ENCODE measurements at places on chromosomes 7 and 10.
A peak's percentile ranks its signal among the peaks of the same experiment; 100 is the strongest.

GRCh38 chr7:2042650-2043049 lies 190.1 kb downstream of the MAD1L1 start:
- no peak for DNase-seq

DNA sequence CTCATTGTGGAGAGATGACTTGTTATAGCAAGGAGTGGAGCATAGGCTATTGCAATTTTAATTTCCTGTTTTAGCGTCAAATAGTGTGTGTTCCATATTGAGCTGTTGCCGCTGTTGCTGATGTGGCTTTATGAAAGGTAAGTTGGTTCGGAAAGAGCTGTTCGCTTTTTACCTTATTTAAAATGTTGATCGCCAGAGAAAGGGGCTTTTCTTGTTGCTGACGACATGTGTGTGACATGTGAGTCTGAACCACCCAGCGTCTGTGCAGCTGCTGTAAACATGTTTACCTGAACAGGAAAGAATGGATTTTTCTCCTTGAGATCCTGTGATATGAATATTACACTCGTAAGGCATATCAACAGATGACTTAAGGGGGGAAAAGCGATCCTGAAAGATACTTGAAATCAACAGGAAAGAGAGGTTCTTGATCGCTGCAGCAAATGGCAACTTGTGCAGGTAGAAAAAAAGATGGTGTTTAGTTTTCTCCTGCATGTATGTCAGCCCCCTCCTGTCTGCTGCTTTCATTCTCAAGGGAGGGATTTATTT lies 2.5 kb downstream of the ZEB1 start:
- peak; percentile 29 for DNase-seq

DNA sequence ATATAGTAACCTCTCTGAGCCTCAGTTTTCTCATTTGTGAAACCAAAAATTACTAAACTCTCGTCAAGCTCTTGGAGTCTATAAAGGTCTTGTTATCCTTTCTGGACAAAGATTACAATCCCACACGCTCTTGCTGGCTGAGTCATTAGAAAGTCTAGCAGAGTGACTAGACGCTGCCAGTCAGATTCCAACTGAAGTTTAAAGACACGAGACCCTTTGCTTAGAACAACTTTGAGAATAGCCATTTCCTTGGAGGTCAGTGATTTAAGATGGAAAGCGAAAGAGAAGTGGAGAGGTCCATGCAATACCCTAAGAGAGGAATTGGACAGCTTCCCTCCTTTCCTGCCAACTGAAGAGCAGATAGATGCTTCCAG lies 119.5 kb downstream of the APBB1IP start:
- no peak for DNase-seq

DNA sequence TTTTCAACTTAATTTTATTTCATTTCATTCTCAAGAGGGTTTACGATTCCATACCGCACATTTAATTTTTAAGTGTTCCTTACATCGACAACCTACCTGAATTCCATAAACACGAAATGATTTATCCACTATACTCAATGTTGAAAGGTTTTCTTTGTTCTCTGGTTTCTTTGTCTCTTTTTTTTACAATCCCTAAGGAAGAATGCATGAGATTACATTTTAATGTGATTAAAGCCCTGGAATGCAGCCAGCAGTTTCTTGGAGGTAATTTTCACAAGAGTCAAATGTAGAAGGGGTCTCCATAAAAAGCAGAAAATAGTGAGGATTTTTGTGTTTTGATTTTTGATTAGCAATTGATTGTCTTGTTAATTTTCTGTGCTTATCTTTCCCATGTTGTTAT lies 59.2 kb upstream of the ADCY1 start:
- DNase-seq: no peak

- DNase-seq: no peak
Observed at GRCh38 chr7:8590791-8591190, 157.4 kb downstream of the NXPH1 start.

- no peak for DNase-seq
Observed at GRCh38 chr7:14639329-14639728, 263.2 kb downstream of the DGKB start.

- DNase-seq: peak; percentile 13
Observed at GRCh38 chr7:115274-115911, 77.0 kb upstream of the FAM20C start.

DNA sequence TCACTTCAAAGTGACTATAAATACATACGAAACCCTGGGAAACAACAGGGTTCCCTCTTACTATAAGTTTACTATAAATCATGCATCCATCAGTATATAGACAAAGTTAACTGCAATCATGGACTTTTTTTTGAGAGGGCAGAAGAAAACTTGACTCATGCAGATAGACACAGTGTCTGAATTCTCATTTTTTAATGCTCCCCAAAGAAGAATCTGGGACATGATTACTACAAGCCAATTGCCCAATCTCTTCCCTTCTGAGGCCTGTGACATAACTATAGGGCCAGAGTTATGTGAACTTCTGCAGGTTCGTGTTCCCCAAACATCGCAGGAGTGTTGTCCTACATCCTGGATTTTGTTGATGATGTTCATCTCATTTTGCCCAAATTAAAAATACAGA lies 376.5 kb downstream of the KCNMA1 start:
- no peak for DNase-seq

DNA sequence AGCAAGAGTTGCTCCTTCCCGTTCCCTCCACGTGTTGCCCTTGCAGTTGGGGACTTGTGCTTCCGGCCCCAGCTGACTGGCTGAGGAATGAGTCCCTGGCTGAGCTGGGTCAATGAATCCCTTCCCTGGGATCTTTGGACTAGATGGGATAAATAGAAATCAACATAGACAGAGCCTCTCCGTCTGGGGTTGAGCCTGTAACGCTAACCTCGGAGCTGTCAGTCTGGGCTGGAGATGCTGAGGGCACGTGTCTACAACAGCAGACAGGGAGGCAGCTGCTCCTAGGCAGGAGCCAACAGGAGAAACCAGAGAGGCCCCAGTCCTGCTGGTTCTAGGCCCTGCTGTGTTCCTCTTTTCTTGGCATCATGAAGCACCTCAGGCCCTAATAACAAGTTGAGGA lies 42.3 kb upstream of the HSPA12A start:
- no peak for DNase-seq

GRCh38 chr10:8076933-8077332 lies 22.4 kb downstream of the GATA3 start:
- DNase-seq: no peak

DNA sequence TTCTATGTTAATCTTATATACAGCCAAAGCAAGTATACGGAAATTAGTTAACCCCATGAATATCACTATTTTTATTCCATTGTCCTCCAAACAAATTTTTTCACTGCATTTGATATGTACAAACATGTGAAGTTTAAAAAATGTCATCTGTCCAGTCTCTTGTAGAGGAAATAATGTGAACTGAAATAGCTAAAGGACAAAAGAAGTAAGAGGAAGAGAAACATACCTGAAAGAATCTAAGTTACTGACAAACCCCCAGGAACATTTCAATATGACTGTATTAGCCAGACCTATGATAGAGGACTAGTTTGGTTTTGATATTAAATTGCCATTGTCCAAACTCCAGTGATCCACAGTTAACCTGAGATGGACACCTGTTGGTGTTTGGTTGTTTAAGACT lies 80.6 kb downstream of the NRCAM start:
- DNase-seq: no peak

- DNase-seq: peak; percentile 78
Observed at GRCh38 chr10:48634198-48634983, 29.5 kb upstream of the ARHGAP22 start.

- DNase-seq: peak; percentile 84
Observed at GRCh38 chr10:77737608-77738007, 100.0 kb upstream of the KCNMA1 start.

DNA sequence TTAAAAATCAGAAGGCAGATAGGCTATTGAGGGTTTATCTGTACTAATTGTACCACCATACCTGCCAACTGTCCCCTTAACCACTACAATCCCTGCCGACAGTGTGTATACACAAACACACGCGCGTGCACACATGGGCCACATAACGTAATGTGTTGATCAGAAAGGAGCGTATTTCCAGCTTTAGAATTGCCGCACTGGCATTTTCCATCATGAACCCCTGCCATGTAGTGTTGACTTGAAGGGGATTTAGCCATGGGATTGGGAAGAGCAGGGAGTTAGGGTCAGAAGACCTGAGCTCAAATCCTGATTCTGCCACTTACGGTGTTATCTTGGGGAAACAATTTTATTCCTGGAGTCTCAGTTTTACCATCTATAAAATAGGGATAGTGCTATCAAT lies 158.9 kb downstream of the TCF7L2 start:
- no peak for DNase-seq

DNA sequence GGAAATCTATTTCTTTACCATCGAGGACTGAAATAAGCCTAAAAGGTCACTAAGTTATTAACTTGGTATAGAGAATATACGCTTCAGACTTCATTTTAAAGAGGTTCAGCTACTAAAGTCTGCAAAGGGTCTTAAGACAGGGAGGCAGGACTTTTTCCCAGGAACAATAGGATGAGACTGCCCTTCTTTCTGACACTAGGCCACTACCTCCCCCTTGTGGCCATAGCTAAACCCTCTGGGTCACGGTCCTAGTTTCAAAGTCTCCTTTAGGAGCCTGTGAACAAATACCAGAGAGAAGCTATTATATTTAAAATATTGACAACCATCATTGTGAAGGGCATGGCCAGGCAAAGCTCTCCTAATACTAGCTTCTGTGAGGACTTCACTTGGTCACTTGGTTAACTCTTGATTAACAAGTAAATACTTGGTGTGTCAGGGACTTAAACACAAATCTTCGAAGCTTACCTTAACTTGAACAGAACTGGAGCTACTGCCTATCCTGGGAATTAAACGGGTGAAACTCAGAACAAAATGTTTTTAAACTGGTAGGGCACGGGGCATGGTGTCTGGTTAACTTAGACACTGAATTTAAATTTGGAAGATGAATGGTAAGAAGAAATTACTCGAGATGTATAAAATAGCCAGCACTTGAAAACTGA lies 75.6 kb downstream of the CCDC6 start:
- DNase-seq: peak; percentile 59

DNA sequence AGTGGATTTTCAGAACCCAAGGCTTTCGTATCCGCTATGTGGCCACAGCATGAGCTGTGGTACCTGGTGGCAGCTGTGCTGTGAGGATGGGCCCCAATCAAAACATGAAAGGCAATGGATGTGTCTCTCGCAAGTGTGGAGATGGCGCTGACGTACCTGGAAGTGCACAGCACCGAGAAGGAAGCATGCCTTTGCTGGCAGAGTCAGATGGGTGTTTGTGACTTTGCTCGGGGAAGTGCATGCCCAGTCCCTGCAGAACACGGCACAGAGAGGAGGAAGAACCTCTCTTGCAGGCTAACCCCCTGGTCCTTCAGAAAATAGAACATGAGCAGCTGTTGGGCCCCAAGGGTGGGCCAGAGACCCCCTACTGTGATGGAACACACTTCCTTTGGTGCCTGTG lies 654.1 kb upstream of the ZWINT start:
- DNase-seq: no peak
